Smooth muscle cell of the brain vasculature (primary cell): ENCODE measurements at places on chromosomes 11 and 22.

DNA sequence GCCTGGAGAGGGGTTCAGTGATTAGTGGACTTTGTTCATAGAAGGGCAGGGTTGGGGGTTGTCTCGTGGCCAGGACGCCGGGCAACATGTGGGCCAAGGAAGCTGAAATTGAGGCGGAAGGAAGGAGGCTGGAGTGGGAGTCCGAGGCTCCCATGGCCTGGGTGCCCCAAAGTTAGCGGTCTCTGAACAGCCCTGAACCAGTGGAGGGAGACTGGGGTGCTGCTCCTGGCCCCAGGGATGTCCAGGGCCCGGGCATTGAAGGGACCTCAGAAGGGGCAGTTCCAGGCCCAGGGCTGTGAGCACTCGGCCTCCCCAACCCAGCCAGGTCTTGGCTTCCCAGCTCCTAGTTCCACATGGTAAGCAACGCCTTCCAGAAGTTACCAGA is 59.2 kb upstream of the PRODH start:
- no peak for DNase-seq

- no peak for DNase-seq
Measured at GRCh38 chr22:22552630-22553029, 6.4 kb downstream of the PRAME start.

- DNase-seq = no peak
Measured at GRCh38 chr22:42562684-42563083, 8.9 kb downstream of the SERHL2 start.

- no peak for DNase-seq
Measured at GRCh38 chr11:8263109-8263768, 439 bp downstream of the LMO1 start.

DNA sequence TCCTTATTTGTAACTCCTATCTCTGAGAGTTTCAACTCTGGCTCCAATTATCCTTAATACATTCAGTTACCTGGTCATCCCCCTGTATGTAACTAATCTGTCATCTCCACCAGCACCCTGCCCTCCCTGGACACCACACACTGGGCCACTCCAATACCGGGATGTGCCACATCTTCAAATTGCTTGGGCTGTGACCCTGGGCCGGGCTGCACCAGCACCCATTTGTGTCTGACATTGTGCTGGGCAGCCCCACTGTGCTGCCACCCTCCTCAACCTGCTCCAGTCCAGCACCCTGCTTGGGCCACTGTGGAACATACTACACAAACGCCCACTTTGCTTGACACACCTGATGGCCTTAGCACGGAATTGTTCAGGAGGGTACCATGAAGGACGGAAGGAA is 2.2 kb upstream of the USP18 start:
- no peak for DNase-seq

GRCh38 chr22:19703869-19704268 is 10.4 kb upstream of the SEPTIN5 start:
- no peak for DNase-seq

DNA sequence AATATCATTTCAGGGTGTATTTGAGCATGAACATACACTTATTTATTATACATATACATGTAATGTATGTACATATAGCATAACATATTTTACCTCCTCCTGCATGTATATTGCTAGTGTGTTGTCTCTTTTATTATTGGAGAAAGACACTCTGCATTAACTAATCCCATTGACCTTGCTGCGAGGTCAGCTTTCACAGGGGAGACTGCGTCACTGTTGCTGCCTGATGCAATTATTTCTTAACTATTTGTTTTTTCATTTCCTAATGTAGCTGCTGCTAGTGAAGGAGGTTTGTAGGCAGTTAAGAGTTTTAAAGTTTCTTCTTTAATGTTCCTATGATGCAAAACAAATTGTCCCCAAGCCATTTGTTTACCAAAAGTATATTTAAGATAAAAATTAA is 185.4 kb upstream of the CNTN5 start:
- no peak for DNase-seq

DNA sequence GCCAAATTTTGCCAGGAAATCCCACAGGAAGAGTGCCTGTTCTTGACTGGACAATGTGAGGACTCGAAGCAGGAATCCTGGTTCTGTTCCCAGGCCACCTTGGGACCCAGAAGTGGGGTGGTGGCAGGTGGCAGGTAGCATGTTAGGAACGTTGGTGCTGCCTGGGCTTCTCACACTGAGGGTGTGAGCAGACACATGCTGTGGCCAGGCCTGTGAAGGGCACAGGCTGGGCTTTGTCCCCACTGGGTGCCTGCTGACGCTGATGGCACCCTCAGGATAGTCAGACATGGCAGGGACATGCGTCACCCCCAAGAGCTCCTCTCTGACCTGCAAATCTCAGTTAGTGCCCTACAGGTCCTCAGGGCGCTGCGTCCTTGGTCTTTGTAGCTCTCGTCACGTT is 21.1 kb upstream of the NECTIN1 start:
- no peak for DNase-seq

DNA sequence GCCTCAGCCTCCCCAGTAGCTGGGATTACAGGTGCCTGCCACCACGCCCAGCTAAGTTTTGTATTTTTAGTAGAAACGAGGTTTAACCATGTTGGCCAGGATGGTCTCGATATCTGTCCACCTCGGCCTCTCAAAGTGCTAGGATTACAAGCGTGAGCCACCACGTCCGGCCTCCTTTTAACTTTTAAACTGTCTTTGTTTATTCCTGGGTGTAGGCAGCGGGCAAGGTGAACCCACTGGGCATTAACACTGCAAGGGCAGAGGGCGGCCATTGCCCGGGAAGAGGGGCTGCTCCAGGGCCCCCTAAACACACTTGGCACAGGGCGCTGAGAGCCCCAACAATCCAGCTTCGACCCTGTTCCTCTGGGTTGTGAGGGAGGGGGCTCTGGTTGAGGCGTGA is 693.6 kb downstream of the BRD1 start:
- no peak for DNase-seq

GRCh38 chr11:57262157-57262556 is 25.1 kb upstream of the APLNR start:
- DNase-seq = no peak

GRCh38 chr22:39525658-39525975 is 5.3 kb downstream of the ATF4 start:
- DNase-seq = no peak

DNA sequence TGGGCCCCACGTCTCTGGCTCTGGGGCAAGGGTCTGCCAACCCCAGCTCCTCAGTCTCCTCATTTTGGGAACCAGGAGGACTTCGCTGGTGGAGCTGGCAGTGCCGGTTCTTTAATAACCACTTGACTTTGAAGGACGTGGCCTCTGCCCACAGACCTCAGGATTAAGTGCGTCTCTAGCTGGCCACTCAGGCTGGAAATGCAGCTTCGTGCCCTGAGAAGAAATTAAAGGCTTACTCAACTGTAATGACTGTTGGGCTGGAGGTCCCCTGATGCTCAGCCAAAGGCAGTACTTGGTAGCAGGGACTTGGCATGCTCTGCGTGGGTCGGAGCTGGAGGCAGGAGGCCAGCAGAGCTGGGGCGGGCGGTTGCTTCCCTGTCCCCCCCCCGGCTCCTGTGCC is 16.7 kb upstream of the PARVG start:
- DNase-seq = no peak

DNA sequence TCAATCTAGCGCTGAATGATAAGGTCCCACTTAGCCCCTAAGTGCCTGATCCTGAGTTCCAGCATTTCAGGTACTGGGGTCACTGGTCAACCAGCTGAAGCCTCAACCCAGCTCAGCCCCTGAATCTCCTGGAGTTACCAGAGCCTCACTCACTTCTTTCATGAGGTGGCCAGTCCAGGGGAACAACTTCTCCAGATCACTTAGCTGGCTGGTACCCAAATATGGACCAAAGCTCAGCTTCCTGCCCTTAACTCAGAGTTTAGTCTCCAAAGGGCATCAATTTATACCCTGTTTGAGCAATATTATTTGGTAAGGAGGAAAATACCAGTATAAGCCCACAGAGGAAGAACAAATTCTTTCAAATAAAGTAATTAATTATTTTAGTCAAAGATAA is 105.6 kb downstream of the SLC1A2 start:
- no peak for DNase-seq

- no peak for DNase-seq
Measured at GRCh38 chr22:22616636-22617035, 27.8 kb upstream of the GGTLC2 start.

DNA sequence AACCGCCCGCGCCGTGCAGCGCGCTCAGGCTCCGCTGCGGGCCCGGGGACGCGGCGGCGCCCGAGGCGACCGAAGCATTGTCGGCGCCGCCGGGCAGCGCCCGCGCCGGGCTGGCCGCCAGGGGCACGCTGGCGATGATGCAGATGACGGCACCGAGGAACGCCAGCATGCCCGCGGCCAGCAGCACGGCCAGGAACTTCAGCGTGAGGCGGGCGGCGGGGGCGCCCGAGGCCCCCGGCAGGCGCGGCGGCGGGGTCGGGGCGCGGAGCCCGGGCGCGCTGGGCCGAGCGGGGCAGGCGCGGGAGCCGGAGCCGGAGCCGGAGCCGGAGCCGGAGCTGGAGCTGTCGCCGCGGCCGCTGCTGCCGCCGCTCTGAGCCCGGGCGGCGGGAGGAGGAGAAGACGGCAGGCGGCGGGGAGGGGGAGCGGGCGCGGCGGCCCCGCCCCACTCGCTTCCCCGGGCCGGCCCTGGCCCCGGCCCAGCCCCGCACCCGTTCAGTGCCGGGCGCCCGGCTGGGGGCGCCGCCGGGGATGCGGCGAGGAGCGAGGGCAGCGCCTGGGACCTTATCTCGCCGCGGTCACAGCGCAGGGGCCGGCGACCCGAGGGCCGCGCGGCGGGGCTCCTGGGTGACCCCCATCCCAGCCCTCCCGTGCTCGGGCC is at the start of gene NPTXR:
NPTXR (minus strand) TSS at position 372 of the 658 bp plus-strand sequence.
- DNase-seq = no peak

DNA sequence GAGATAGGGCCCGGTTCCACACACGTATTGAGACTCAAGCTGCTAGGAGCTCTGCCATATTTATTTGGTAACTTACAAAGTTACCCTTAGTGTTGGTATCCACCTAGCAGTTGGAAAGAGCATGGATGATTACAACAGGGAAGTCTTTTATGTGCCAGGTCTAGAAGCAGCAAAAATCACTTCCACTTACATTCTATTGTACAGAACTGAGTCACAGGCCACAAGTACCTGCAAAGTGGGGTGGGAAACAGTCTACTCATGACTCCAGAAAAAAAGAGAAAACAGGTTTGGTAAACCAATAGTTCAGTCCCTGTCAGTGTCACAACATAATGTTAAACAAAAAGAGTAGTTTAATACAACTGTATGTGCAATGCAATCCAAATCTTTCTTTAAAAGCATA is 279.6 kb upstream of the PITPNB start:
- DNase-seq = no peak

- no peak for DNase-seq
Measured at GRCh38 chr11:32153747-32154146, 62.9 kb downstream of the RCN1 start.

- DNase-seq = no peak
Measured at GRCh38 chr11:44926036-44926435, 24.6 kb downstream of the TP53I11 start.

GRCh38 chr11:102932678-102933077 is 22.9 kb downstream of the MMP13 start:
- no peak for DNase-seq

- DNase-seq = no peak
Measured at GRCh38 chr11:67561971-67562619, 21.5 kb upstream of the GSTP1 start.

- no peak for DNase-seq
Measured at GRCh38 chr22:17098379-17098819, 13.6 kb downstream of the IL17RA start.

DNA sequence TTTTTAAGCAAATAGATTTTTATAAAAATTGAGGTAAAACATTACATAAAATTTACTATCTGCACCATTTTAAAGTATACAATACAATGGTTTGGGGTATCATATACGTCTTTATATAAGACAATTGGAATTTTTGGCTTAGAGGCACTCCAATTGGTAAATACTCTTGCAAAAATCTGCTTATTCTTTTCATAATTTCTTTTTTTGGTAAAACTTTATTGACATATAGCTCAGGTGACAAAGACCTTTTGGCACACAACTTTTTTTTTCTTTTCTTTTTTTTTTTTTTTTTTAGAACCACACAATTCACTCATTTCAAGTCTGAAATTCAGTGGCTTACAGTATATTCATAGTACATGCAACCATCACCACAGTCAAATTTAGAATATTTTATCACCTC is 57.8 kb downstream of the ATG16L2 start:
- DNase-seq = no peak

DNA sequence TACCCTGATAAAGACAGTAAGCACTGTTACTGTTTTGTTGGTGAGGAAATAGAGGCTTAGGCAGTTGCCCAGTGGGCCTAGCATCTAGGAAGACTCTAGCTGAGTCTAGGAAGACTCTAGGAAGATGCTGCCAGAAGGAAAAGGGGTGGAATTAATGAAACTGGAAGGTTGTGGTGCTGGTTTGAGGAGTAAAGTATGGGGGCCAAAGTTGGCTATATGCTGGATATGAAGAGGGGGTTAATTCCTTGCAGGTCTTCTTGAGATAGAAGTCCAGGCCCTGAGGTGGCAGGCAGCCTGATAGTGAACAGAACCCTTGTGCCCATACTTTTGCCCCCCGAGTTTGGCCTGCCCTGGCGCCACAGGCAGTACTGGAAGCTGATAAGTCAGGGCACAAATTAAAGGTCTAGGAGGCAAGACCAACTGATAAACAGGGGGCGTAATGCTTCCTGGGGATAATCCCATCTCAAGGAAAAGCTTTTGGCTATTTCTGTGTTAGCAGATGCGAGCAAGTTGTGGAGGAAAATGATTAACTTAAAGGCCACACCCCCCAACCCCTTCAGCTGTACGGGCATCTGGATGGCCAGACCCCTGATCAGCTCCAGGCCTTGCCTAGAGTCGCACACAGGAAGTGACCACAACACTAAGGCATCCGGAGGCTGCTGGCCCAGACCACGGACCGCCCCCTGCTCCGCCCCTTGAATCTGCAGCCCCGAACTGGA is 3.1 kb downstream of the ILK start:
- DNase-seq = peak; percentile 63

DNA sequence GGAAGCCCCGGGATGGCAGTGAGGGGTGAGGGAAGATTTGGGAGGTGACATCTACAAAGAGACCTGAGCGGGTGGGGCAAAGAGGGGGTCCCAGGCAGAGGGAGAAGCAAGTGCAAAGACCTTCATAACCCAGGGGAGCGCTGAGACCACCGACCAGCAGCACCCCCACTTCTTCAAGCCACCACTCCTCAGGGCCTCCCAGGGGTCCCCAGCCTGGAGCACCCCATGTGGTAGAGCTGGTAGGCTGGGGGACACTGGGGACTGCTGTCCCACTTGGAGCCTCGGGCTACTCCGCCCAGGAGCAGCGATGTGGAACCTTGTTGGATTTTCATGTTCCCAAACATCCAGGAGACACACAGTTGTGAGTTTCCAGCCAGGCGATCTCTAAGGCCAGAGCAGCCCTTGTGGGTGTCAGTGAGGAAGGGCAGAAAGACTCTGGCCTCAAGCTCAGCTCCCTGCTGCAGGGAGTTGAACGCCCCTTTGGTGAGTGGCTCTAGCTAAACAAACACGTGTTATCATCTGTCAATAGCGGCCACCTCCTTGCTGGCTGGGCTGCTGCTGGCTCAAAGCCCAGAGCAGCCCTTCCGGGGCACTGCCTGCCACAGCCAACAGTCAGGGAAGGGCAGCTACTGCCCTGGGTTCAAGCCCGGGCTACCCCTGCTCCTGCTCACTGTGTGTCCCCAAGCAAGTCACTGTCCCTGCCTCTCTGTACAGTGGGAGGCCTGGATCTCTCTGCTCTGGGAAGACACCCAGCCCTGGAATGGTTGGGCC is 25.7 kb upstream of the CHKA start:
- DNase-seq = no peak

- DNase-seq = no peak
Measured at GRCh38 chr11:45141631-45142030, 4.8 kb upstream of the PRDM11 start.

GRCh38 chr11:129315781-129316579 is 59.7 kb upstream of the BARX2 start:
- no peak for DNase-seq
